Naive B cell (primary cell): ENCODE measurements at places on chromosomes 4 and X.
A peak's percentile ranks its signal among the peaks of the same experiment; 100 is the strongest.

DNA sequence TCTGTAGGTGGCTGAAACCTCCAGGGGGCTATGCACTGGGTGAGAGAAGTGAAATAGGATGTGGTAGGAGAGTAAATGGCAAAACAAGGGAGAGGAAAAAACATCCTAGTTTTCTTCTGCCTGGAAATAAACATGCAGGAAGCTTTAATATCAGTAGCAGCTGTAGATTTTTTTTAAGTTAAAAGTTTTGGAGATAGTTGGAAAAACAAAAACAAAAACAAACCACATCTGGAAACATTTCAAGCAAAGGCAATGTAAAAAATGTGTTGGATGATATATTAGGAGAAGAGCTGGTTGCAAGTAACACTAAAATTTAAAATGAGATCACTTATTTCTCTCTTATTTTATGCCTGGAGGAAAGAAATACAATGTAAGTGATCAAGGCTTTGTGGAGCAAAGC, 388.0 kb downstream of the SPRY1 start:
- H3K27ac ChIP-seq = peak overlapping the region; percentile 8
- no peaks in the 10 kb centered on the region for H3K36me3 ChIP-seq
- no peak for DNase-seq
- H3K4me3 ChIP-seq = no peak overlapping the region

- no peak overlapping the region for H3K4me3 ChIP-seq
- peaks cover 9% of the 10 kb centered on the region for H3K4me1 ChIP-seq
- no peak for DNase-seq
- no peaks in the 10 kb centered on the region for H3K27me3 ChIP-seq
- no peak overlapping the region for H3K27ac ChIP-seq
Observed at GRCh38 chr4:112245383-112245782, 13.8 kb downstream of the AP1AR start.

- no peak overlapping the region for H3K27ac ChIP-seq
- no peak overlapping the region for H3K4me3 ChIP-seq
- H3K27me3 ChIP-seq = no peaks in the 10 kb centered on the region
- no peak for DNase-seq
Observed at GRCh38 chr4:6277935-6278800, 8.5 kb downstream of the WFS1 start.

GRCh38 chr4:40579983-40580382, 49.7 kb downstream of the RBM47 start:
- DNase-seq = no peak
- H3K27me3 ChIP-seq = no peaks in the 10 kb centered on the region
- H3K4me1 ChIP-seq = peaks cover 31% of the 10 kb centered on the region
- no peak overlapping the region for H3K4me3 ChIP-seq

- no peak overlapping the region for H3K27ac ChIP-seq
- no peaks in the 10 kb centered on the region for H3K4me1 ChIP-seq
Observed at GRCh38 chr4:8886612-8887406, 15.2 kb upstream of the HMX1 start.

DNA sequence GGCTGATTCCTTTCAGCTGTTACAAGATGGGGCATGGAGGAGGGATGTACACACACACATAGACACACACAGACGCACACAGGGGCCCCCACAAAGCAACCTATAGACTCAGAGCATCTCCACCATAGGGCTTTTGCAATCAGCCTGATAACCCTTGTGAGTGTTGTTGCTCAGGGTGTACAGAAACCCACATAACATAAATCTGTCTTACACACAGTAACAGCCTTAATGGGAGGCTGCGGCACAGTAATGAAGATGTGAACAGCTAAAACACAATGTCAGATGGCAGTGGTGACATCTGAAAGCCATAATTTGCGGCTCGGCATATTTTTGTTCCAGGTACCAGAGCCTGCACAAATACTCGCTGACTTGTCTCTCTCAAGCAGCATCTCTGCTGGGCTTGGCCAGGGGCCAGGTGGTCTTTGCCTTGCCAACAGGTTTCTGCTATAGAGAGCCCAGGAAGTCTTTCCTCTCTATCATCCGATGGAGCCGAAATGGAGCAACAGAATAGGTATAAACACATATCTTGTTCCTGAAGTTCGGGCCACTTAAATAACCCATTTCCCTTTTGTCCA, 357.2 kb upstream of the GATB start:
- H3K4me3 ChIP-seq = no peak overlapping the region
- peak overlapping the region; percentile 10 for H3K27ac ChIP-seq
- no peaks in the 10 kb centered on the region for H3K36me3 ChIP-seq
- no peaks in the 10 kb centered on the region for H3K27me3 ChIP-seq

DNA sequence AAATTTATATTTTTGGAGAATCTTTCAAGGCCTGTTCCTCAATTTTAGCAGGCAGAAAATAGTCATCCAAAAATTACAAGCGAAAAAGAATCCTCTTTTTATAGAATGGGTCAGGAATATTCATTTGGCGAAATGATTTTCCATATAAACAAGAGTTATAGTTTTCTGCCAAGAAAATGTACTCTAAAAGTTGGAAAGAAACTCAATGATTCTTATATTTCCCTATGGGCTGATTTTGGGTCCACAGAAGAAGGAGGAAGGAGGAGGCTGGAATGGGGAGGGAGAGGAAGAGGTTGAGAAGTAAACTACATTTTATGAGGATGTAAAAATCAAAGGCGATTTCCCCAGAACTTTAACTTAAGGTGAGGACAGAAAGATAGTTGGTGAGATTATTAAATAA, 159.3 kb downstream of the DCAF12L1 start:
- H3K4me3 ChIP-seq = no peak overlapping the region
- H3K36me3 ChIP-seq = no peaks in the 10 kb centered on the region
- H3K27ac ChIP-seq = no peak overlapping the region
- H3K27me3 ChIP-seq = no peaks in the 10 kb centered on the region
- DNase-seq = no peak
- no peaks in the 10 kb centered on the region for H3K4me1 ChIP-seq
